ENCODE measurements at places on chromosomes 2 and 18.

DNA sequence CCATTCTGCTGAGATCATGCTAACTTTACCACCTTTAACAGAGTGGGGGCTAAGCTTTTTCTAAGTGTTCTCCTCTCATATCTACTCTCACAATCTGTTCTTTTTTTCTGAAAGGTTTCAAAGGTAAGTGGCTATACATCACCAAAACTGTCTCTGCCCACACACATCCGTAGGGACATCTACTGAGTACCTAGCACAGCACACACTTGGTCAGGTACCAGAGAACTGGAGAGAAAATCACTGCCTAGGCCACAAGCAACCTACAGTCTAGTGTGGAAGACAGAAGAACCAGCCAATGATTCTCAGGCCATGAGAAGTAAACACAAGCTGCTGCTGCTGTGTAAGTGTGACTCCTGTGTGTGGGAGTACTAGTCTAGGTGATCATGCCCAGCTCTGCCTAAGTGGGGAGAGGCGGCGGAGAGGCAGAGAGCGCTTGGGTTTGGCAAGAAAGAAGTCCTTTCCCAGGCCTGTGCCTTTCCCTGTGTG is 176.1 kb upstream of the ZFP36L2 start:
- DNase-seq = no peak

- DNase-seq = no peak
These were observed 206.4 kb upstream of the SLC39A10 start for GRCh38 chr2:195450552-195451113.

DNA sequence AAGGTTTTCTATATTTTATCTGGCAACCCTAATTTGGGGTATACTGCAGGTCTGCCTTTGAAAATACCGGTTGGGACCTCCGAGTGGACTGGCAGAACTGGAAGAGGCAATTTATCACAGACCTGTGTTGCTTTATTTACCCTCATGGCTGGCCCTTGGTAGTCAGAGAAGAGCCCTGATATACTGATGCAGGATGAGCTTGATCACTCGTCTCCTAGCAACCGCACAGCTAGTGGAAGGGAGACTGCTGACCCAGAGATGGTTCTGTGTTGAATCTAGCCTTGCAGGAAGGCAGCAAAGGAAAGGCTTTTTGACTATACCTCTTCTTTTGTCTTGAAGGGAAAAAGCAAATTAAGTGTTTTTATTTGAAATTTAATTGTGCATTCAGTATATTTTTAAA is 154.7 kb downstream of the EML6 start:
- no peak for DNase-seq

DNA sequence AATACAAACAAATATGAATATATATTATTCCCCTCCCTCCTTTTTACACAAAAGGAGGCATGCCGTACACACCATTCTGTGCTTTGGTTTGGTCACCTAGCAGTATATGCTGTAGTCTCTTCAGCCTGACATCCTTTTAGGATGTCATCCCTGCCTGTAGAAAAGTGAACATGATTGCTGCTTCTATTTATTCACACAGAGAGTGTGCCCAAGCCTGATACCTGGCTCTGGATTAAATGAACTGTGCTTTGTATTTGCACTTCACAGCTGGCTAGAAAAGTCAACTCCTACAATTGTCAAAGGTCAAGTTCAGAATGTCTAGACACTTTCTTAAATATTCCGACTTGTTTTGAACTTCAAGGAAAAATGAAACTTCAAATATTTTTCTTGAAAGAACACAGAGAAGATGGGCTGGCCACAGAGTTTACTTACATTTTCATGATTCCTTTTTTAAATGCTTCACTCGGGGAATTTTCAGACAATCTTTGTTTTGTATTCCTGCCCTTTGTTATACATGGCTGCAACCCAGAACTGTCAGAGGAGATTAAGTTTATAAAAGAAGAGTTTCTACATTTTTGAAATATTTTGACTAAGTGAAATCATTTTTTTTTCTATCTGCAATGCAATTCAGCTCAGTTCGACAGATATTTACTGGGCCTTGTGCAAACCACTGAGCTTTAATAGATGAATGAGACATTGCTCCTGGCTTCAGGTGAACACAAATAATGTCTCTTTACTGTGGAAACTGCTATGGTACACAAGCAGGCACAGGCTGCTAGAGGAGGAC is 33.5 kb downstream of the DAPL1 start:
- no peak for DNase-seq

DNA sequence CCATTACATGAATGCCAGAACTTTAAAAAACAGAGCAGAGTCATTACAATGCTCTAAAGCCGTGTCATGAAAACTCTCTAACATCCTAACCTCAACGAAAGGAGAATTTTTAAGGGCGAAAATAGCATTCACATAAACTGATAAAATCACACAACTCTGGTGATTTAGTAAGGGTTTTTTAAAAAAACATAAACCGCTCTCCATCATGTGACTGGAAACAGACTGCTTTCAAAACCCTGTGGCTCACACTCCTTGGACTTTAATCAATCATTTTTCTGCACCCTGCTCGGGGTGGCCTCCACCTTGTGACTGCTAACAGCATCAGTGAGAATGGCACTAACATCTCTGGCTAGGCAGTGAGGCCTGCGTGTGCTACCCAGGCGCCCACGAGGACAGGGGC is 12.1 kb downstream of the DOCK10 start:
- DNase-seq = no peak

- no peak for DNase-seq
These were observed 331 bp downstream of the SERPINE2 start for GRCh38 chr2:224038830-224039079.

DNA sequence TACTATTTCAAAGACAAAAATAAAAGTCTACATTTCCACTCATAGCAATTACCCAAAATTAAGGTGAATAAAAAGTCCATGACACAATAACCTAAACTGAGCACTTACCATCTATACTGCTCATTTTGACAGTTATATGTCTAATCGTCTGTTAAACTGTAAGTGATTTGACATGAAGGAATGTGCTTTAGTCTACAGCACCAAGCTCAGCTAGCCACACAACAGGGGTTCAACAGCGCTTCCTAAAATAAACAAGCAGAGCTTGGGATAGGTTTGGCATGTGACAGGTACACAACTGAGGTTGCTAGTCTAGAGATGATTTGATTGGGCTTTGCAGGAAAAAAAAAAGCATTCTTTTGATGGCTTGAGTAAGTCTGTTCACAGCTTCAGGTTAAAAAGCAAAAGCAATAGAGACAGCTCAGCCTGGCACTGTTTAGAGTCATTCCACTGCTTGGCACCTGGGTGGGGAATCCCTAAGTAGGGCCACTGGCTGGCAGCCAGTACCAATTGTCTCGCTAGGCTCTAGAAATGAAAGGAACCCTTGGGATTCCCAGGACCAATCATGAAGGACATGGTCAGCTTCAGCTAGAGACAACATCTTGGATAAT is 78.6 kb downstream of the BARD1 start:
- no peak for DNase-seq

GRCh38 chr2:96073170-96073775 is 38.6 kb upstream of the GPAT2 start:
- no peak for DNase-seq

GRCh38 chr2:206163251-206163880 is 3.7 kb downstream of the EEF1B2 start:
- DNase-seq = no peak

DNA sequence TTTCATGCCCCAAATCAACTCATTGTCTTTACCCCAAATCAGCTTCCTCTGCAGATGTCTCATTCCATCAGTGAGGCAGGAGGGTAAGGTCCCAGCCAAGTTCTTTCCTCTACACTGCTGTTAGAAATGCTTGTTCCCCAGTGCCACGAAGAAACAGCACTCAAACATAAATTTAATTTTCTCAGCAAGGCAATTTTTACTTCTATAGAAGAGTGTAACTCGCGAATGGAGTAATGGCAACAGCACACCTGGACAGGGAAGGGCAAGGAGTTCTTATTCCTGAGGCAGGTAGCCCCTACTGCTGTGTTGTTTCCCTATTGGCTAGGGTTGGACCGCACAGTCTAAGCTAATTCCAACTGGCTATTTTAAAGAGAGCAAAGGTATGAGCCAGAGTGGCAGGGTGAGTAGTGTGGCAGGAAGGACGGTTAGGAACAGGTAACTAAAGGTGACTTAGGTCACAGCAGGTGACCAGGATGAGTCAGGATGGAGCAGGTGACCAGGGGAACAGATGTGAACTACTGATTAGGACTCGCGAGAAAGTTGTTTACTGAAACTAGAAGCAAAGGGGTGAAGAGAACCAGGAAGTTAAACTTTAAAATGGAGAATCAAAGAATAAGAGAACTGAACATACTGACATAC is 12.0 kb upstream of the CEP68 start:
- DNase-seq = no peak

DNA sequence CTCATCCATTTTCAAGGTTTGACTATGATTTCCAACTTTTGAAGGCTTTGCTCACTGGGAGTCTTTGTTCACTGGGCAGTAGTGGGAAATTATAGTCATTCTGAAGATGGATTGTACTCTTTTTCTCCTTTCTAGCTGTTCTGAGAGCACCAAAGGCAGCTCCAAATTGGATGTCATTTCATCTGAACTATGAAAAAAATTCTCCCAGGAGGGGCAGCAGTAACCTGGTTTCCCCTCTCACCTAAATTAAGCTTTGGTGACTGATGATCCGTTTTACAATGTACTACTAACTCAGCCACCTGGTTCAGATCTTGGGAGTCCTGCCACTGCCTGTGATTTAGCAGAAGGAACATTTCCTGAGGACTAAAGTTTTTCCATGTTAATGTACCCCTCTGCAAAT is 17.6 kb downstream of the ARHGEF33 start:
- DNase-seq = no peak

DNA sequence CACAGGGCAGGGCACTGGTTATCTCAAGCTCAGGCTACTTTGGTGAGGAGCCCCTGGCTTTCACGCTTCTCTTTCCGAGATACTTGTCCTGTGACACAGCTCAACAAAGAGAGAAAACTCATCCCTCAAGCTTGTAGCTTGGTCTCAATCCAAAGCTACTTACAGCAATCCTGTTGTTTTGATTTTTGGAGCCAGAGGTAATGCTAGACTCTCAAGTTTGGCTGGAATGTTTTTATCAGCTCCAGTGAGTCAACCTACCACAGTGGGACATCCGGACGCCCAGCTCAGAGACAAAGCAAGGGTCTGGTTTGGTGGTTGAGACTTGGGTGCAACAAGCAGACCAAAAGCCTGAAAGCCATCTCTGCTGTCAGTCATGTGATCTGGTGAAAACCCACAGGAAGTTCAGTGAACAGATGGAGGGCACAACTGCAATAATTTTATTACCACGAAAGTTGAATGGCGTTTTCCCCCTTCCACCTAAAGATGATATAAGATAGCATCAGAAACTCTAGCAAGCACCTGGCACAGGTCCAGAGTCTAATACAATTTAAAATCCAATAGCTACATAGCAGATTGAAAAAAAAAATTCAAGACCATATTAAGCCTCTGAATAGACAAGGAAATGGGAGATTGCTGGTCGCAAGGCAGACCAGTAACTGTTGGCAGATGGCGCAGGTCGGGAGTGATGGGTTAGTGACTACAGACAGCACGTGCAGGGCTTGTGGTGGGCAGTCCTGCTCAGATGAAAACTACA is 102.3 kb upstream of the SMAD7 start:
- DNase-seq = peak; percentile 90

DNA sequence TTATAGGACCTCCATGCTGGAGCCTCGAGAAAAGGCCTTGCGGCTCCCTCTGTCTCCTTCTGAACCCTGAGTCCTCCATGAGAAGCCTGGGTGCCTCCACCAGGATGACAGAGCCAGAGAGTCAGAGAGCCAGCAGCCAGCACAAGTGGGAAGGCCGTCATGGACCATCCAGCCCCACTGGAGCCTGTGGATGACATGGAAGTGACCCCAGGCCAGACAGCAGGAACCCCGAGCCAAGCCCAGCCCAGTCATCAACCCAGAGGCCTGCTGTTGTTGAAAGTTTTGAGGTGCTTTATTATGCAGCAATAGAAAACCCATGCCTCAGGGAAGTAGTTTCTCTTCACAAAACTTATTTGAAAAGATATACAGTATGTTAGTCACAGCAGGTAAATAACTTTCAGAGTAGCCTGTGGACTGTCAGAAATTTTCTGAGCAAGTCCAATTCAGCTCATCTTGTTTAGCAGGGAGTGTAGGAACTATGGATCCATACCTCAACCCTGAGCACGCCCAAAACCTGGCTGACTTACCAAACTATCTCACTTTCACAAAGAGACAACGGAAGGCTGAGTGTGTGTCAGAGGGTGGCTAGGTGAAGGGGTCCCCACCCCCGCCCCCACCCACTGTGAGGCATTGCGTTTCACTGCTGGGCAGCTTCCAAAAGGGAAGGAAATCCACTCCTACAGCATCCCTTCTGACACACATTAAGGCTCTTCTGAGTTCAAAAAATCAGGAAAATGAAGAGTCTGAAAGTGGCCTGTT is 79.9 kb upstream of the NDUFV2 start:
- no peak for DNase-seq

DNA sequence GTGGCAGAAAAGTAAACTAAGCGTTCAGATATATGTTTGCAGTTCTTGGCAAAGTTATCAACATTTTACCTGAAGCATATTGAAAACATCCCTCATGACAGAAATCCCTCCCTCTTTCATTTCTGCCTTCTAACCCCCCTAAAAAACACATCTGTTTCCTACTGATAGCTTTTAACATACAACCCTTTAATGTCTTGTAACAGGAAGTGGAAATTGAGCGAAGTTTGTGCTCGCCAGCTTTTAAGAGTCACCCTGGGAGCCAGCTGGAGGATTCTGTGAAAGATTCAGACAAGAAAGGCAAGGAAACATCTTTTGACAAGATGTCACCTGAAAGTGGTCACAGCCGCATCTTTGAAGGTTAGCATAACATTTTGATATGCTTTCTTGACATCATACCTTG is 247.4 kb downstream of the XIRP2 start:
- DNase-seq = no peak

DNA sequence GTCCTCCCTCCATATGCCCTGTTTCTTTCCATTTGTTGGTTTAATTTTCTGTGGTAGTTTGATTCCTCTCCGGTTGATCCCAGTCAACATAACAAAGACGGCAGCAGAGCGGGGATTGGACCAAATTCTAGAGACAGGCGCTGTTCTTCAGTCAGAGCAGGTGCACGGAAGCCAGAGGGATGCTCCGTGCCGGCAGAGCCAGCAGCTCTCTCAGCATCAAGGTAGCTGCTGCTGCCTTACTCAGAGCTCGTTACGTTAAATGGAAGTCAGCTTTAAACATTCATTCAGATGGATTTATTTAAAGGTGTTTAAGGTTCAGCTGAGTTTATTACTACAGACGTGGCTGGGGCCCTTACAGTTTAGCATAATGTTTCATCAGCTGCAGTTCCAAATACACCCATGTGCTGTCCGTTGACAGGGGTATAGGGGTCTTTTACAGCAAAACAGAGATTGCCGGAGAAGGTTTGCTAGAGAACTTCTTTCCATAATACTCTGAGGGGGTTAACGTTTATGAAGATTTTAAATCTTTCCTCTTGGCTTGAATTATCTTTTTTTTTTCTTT is 497.2 kb upstream of the PIK3C3 start:
- no peak for DNase-seq

DNA sequence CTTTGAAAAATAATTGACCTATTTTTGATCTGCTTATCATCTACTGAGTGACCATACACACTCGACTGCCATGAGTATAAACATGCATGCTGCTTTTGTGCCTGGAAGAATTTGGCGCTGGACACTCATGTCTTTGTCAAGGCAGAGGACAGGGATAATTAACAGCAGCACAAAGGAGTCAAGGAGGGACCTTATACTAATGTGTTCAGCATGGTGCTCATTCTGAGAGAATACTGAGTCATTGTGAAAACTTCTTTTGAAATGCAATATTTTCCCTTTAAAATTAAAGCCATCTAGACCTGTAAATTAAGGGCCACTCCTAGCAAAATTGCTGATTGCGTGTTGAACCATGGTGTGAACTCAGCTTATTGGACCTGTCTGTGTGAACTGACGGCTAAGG is 116.3 kb downstream of the ZNF532 start:
- DNase-seq = no peak

Measured in stromal cell of bone marrow (primary cell).